ENCODE measurements at places on chromosomes 13 and 19.

GRCh38 chr13:112951674-112952371, 17.2 kb upstream of the MCF2L start:
- no peak for DNase-seq

DNA sequence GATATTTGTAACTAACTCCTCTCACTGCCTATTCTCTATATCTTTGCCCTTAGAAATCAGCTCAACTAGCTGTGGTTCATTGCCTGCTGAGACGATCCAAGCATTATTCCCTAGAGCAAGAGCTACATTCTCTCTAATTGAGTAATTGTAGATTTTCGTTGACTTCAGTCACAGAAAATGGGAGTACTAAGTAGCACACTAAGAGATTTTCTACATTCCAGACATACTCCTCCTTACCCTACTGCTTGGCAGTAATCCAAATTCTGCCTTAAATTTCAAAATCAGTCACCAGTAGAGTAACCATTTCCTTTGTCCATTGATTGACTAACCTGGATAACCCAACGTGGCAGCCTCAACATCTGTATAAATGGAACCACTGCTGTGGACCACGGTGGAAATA, 1786.8 kb downstream of the SLITRK5 start:
- DNase-seq, result no peak

GRCh38 chr19:33263325-33264023, 37.8 kb upstream of the SLC7A10 start:
- no peak for DNase-seq

DNA sequence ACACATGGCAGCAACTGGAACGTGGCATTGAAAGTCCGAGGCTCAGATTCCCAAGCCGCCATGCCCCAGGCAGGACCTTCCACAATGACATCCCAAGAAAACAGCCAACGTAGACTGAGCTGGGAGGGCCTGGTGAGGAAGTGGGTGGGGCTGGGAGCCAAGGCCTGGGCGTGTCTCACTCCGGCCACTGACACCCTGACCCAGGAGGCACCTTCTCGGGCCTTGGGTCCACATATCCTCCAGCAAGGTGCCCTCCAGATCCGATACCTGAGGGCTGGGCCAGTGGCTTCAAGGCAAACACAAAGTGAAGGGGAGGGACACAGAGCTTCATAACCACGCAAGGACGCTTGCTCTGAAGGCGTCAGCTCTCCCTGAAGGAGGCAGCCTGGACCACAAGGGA, 43.0 kb downstream of the RAB20 start:
- DNase-seq, result no peak

- DNase-seq, result no peak
These were observed 43.7 kb downstream of the ZNF585A start for GRCh38 chr19:37128821-37129177.

DNA sequence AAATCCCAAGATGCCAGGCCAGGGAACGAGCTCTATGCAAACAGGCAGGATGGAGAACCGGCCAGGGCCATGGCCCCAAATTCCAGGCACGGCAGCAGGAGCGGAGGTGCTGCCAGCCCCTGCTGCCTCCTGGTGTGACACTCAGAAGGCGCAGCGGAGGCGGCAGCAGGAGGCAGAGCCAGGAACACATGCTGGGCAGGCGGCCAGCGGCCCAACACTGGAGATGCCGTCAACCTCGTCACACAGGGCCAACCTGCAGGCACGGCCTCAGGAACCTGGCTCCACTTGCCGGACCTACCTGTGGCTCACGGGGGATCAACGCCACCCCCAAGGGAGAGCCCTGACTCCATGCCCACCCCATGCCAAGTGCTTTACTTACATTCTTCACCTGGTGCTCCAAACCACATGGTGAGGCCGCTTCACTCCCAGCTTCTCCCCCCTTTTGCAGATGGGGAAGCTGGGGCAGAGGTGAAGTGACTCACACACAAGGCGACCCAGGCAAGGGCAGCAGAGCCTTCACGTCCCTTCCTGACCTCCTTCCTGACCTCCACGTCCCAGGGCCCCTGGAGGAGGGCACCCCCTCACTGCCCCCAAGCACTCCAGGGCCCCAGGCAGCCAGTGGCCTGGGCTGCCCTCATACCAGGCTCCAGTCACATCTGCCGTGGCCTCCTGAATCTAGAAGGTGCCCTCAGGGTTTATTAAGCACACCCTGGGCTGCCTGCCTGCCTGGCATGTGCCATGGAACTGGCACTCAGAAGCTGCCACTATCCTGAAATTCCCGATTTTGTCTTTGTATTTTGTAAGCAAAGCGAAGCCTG, 43.5 kb downstream of the GGACT start:
- DNase-seq, result no peak

GRCh38 chr13:97140611-97141010, 81.5 kb upstream of the MBNL2 start:
- DNase-seq, result no peak

GRCh38 chr13:109182777-109183465, 553.5 kb downstream of the MYO16 start:
- DNase-seq, result no peak

DNA sequence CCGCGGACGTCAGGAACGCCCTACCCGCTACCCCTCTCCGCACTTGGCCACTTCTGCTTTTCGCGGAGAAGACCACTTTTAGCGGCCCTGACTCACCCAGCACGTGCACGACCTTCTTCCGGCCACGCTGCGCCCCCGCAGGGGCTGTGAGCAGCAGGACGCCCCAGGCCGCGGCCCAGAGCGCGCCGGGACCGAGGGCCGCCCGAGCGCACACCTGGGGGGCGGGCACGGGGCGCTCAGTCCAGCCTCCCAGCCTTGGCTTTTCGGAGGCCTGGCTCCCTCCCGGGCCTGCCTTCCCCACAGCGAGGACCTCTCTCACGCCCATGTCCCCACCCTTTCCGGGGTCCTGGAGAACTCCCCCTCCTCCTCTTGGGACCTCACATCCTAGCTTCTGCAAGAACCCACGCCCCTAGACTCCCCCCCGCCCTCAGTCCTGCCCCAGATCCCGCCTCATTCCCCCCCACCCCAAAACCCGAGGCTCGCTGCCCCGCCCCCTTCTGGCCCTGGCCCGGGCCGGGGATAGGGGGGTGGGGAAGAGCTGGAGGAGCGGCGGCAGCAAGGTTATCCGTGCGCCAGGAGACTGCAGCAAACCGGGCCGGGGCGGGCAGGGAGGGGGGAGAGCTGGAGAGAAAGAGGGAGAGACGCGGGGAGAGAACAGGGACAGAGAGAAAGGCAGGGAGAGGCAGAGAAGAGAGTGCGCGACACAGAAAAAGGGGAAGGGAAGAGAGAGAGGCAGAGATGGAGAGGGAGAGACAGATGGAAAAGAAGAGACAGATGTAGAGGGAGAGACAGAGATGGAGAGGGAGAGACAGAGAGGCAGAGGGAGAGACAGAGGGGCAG, 11.5 kb downstream of the TM6SF2 start:
- DNase-seq, result no peak

DNA sequence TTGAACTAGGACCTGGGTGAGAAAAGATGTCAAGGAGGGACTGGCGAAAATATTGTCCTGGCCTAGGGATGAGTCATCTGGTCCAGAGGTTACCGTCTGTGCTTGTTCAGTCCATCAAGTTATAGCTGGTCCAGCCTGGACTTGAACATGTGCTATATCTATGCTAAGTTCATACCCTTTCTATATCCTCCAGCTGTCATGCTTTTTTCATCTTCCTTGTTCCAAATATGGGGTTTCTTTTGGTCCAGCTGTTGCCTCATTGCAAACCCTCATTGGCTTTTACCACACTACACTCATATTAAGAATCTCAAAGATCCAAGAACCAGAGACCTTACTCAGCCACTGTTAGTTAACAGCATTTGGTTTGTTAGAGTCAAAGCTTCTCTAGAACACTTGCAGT, 19.1 kb upstream of the KLF12 start:
- DNase-seq, result no peak

- DNase-seq, result no peak
These were observed 187.1 kb downstream of the TDRD3 start for GRCh38 chr13:60583911-60584753.

DNA sequence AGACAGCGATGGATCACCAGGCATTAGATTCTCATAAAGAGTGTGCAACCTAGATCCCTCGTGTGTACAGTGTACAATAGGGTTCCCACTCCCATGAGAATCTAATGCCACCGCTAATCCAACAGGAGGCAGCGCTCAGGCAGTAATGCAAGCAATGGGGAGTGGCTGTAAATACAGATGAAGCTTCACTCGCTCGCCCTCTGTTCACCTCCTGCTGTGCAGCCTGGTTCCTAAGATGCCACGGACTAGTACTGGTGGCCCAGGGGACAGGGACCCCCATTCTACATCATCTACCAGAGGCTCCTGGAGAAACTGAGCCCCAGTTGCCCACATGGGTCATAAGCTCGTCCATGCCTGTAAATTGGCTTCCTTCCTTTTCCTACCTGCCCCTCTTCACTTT, 8.0 kb downstream of the CLEC4M start:
- DNase-seq, result no peak

DNA sequence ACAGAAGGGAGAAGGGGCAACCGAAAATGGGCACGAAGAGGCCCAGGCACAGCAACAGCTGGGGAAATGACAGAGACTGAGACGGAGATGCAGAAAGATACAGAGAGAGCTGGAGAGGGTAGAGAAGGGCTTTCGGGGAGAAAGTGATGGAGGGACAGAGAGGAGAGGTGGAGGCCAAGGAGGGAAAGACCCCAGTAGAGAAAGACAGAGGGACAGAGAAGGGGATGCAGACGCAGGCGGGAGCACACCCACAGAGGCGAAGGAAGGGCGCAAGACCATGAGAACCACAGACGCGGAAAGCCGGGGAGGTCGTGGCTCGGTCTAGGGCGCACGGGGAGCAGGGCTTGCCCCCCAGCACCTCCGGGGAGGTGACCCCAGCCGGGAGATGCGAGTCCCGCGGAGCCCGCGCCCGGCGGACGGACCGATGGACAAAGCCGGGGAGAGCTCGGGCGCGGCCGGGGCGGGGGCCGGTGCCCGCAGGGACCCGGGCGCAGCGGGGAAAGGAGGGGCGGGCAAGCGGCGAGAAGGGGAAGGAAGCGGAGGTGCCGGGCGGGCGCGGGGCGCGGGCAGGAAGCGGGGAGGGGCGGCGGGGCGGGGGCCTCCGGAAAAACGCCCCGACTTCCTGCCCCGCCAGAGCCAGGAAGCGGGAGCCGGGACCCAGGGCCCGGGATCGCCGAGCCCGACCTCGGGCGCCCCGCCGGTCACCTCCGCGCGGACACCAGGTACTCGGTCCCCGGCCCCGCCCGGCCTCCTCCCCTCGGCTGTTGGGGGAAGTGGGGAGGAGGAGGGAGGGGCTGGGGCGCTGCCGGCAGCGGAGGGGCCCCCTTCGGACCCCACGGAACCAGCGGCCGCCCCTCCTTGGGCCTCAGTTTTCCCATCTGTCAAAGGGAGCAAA, at the start of gene ARHGEF1:
TSS of gene ARHGEF1 (plus strand) at position 617 of the 895 bp plus-strand sequence. CDS start 4,899 bp downstream, outside the sequence.
- DNase-seq, result no peak

DNA sequence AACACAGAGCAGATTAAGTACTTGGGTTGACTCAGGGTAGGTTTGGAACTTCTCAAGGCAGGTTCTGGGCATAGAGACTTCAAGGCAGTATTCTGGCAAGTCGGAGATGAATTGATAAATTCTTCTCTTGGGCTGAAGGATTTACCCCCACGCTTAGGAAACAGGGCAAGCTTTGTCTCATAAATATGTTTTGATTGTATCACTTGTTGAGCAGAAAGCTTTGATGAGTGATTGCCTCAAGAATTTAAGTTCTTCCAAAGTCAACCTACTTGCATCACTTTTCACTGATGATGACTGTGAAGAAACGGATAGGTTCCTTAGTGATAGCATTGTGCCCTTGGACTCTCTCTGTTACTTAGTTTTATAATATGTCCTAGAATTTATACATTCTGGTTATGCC, 258.6 kb upstream of the DACH1 start:
- no peak for DNase-seq

DNA sequence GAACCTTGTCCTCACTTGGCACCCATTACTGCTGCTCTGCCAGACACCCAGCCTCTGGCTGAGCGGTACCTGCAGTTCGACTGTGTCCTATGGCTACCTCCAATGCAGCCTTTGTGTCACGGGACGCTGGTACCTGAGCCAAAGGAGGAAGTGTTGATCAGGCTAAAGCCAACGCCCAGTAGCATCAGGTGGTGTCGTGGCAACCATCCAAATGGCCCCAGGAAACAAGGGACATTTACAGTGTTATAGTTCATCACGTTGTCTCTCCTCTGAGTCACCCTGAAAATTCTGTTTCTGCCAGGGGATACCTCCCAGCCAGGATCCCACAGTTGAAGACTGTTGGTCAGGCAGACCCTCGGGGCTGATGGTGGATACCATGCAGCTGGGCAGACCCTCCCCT, 10.1 kb downstream of the RHPN2 start:
- no peak for DNase-seq

- DNase-seq, result no peak
These were observed 261 bp downstream of the PRKD2 start for GRCh38 chr19:46716672-46717033.

GRCh38 chr19:2055931-2056836, 5.1 kb upstream of the MKNK2 start:
- DNase-seq, result no peak

DNA sequence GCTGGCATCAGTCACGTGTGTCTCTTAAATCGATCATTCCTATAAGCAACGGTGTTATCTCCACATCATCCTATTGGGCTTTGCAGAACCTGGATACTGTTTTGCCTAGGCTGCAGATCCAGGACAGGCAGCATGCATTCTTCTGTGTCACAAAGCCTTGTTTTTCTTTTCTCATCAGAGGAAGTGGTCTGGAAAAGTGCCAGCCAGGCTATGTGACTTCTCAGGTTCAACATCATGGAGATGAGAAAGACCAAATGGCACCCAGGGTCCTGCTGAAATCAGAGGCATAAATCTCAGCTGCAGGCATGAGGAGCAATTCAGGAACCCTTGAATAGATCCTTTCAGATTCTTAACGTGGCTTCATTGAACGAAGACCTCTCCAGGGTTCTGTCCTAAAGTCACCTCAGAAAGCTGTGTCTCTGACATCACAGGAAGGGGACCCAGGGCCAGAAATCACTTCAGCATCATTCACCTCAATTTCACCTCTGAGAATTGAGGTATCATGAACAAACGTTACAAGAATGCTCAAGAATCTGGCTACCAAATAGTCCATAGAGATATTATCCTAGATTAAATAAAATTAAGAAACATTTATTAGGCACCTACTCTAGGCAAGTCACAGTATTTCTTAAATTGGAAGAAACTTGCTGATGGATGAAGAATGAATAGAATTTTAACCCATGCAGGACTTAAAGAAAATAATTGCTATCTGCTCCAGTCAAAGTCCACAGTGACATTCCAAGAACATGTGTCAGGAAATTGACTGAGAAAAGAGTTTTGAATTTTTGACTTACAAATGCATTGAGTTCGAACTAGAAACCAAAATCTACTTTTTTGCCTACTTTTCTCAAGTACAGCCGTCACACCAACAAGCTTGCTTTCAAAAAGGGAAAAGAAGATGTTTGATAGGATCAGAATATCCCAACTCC, 124.1 kb downstream of the COG6 start:
- DNase-seq, result no peak

- DNase-seq, result no peak
These were observed 1146.2 kb upstream of the SPRY2 start for GRCh38 chr13:81487151-81487550.

GRCh38 chr19:1098177-1099051, 3.2 kb upstream of the POLR2E start:
- DNase-seq, result no peak

GRCh38 chr13:37392389-37392788, 206.2 kb downstream of the POSTN start:
- DNase-seq, result no peak

Measured in NCI-H2107 (cell line).